CD4-positive, alpha-beta T cell treated with Interleukin-6 at 100 ng/mL for 8 hours (primary cell): ENCODE measurements at places on chromosomes 16 and 17.

GRCh38 chr16:69131839-69132423, 457 bp downstream of the CHTF8 start:
- peak; percentile 63 for DNase-seq

DNA sequence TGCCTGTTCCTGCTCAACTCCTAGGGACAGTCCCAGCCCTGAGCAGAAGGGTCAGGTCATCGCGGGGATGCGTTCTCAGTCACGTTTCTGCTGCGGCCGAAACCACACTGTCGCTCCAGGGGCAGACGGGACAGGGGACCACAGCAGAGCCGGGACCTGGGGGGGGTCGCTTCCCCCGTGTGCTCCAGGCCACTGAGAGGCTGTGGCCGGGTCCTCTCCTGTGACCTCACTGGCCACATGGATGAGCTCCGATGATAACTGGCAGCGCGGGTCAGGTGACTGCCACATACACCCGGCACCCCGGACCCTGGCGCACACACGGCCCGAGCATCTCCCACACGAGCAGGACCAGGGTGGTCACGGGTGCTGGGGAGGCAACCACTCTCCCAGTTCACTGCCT, 12.8 kb downstream of the GNPTG start:
- no peak for DNase-seq

DNA sequence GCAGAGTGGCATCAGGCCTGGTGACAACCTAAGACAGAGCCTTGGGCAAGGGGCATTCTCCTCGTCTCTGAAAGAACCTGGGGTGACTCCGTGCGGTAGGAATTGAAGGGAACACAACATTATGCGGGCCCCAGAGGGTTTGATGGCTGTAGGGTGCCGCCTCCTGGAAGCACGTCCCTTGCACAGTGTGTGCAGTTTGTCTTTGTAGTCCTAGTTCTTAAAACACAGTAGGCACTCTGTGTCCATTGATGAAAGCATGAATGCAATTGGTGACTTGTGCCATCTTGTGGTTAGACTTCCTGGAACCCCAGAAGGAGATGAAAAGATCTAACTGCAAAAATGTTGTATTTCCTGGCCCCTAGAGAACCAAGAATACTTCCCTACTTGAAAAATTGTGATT, 279.8 kb downstream of the UTP18 start:
- peak; percentile 34 for DNase-seq

- DNase-seq, result no peak
Observed at GRCh38 chr16:65120461-65120830, 1.4 kb downstream of the CDH11 start.

GRCh38 chr17:27354051-27354490, 60.2 kb downstream of the WSB1 start:
- no peak for DNase-seq

- peak; percentile 53 for DNase-seq
Observed at GRCh38 chr16:84617041-84617790, 662 bp downstream of the COTL1 start.

- no peak for DNase-seq
Observed at GRCh38 chr17:72730077-72730476, 362.4 kb downstream of the SLC39A11 start.

DNA sequence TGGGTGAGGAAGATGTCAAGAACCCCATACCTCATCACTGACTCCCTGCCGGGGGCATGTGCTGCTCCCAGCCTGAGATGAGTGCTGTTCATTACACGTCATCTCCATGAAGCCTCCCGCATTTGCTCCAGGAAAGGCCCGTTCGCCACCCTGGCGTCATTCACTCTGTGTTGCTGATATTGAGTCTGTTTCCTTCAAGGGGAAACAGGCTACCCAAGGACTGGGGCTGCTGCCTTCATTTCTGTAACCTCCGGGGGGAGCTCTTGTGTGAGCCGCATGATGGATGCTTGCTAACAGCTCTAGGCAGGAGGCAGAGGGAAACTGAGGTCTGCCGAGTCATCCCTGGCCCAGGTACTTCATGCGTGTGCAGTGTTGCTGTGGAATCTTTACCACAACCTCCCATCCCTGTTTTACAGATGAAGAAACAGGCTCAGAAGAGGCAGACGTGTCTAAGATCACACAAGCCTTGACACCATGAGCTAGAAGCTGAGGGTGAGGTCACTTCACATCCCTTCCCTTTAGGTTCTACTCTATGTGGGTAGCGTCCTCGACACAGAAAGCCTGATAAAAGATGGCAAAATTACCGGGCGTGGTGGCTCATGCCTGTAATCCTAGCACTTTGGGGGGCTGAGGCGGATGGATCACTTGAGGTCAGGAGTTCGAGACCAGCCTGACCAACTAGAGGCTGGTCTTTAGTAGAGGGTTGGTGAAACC, 3.5 kb upstream of the ARMC5 start:
- DNase-seq, result no peak

- no peak for DNase-seq
Observed at GRCh38 chr17:10217916-10218315, 19.5 kb upstream of the GAS7 start.

DNA sequence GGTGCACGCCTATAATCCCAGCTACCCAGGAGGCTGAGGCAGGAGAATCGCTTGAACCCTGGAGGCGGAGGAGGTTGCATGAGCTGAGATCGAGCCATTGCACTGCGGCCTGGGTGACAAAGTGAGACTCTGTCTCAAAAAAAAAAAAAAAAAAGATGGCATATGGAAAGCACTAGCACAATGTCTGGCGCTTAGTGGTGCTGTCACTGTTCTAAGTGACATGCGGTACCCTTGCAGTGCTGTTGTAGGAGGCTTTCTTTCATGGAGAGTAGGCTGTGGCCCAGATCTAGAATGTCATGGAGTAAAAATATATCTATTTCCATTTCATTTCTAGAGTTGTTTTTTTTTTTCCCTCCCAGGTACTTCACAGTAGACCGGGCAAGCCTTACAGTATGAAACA, 14.6 kb upstream of the METTL9 start:
- no peak for DNase-seq

DNA sequence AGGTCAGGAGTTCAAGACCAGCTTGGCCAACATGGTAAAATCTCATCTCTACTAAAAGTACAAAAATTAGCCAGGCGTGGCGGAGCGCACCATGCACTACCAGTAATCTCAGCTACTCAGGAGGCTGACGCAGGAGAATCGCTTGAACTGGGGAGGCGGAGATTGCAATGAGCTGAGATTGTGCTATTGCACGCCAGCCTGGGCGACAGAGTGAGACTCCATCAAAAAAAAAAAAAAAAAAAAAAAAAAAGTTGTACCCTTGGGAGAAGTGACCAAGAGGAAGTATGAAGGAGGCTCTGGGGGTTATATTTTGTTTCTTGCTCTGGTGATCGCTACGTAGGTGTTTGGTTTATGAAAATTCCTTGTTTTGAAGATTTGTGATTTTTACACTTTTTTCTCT, 66.3 kb downstream of the LITAF start:
- DNase-seq, result no peak

DNA sequence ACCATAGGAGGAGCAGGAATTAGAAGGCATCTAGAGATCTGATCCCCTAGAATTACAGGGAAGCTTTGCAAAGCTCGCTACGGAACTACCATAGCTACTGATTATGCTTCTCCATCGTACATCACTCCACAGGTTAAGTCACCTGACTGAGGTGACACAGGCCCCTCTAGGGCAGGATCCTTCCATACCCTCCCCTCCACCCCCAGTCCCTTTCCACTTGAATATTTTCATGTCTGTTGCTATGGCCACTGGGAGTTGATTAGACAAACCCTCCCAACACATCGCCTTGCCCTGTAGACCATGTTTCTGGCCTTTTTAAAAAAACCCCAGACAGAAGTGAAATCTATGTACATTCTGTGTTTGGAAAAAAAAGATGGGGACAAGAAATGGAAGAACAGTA, 287.1 kb downstream of the SOX9 start:
- DNase-seq, result no peak

DNA sequence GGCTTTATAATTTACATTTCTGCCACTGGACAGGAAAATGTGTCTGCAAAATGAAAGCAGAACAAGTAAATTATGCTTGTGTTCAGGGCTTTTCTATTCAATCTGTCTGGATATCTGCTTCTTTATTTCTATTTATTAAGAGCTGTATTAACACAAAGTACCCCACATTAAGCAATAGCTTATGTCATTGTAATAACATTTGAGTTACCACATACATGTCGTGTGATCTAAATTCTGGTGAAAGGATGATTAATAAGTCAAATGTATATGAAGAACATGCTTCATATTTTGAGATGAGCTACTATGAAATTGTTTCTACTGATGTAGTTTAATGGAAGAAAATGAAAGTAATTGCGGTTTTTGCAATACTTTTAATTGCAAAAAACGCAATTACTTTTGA, 238.2 kb downstream of the KCNJ2 start:
- no peak for DNase-seq

DNA sequence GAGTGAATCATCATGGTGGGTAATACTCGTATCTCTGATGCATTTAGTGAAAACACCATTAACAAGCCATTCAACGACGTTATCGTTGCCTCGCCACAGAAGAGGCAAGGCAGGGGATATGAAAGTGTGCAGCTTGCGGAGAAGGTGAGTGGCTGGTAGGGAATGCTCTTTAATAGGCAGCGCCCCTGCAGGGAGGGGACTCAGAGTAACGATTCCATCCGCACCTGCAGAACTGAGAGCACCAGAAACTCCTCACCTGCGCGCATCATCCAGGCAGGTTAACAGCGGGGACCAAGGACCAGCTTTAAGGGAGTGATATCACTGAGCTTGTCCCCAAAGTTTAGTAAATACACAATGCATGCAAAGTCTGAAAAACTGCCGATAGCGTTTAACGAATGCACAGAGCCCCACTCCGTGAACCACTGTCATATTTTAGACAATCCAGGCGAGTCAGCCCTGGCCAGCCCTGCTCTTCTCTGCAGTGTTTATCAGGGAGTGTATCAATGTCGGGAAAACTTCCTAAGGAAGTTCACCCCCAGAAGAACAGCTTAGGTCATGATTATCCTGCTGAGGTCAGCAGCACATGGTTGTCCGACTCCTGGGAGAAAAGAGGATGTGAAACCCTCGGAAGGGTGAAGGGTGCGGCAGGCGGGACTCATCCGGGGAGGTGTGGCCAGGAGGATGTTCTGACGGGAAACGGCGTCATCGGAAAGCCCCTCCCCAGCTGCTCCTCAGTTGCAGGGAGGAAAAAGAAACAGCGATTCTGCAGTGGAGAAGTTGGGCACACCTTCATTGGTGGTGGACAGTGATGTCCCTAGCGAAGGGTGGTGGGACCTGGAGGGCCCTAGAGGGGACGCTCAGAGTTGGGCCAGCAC, 68.5 kb upstream of the DNAH17 start:
- peak; percentile 60 for DNase-seq

DNA sequence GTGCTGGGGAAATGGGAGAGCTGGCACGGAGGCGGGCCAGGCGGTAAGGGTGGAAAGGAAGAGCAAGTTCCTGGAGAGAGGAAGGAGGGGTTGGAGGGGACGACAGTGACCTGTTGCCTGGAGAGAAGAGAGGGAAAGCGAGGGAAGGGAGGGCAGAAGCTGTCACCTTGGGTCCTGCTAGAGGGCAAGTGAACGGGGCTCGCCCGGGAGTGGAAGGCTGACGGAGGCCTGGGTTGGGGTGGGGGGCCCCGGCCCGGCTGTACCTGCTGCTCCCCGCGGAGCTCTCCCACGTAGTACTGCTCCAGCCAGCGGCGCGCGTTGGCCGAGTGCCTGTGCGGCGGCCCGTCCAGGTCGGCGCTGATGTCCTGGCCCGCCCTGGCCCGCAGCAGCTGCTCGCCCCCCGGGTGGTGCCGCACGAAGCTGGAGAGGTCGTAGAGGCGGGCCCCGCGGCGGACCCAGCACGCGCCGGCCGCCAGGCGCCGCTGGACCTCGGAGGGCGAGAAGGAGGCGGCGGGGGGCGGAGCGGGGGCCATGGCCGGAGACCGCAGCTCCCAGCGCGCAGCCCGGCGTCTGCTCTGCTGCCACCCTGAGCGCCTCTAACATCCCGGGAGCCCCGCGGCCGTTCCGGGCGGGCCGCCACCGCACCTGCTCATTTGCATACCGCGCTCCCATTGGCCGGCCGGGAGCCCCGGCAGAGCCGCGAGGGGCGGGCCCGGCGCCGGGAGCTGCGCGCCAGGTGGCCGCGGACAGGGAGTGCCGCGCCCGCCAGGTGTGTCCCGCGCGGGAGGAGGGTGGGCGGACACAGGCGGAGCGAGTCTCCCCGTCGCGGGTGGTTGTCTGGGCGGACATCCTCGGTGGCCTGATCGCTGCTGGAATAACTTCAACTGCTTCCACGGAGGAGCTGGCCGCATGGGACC, at the start of gene FA2H:
Gene FA2H, minus strand, starts transcription at position 598 of the 917 bp plus-strand sequence. Its CDS starts 65 bp downstream, at position 533.
- peak; percentile 42 for DNase-seq

- DNase-seq, result no peak
Observed at GRCh38 chr16:68644715-68645493, at the start of gene CDH3. CDH3 (plus strand) TSS chr16:68645310; CDS start chr16:68645380, 70 bp downstream.

GRCh38 chr16:54585094-54585997, 298.8 kb upstream of the IRX3 start:
- DNase-seq, result no peak

DNA sequence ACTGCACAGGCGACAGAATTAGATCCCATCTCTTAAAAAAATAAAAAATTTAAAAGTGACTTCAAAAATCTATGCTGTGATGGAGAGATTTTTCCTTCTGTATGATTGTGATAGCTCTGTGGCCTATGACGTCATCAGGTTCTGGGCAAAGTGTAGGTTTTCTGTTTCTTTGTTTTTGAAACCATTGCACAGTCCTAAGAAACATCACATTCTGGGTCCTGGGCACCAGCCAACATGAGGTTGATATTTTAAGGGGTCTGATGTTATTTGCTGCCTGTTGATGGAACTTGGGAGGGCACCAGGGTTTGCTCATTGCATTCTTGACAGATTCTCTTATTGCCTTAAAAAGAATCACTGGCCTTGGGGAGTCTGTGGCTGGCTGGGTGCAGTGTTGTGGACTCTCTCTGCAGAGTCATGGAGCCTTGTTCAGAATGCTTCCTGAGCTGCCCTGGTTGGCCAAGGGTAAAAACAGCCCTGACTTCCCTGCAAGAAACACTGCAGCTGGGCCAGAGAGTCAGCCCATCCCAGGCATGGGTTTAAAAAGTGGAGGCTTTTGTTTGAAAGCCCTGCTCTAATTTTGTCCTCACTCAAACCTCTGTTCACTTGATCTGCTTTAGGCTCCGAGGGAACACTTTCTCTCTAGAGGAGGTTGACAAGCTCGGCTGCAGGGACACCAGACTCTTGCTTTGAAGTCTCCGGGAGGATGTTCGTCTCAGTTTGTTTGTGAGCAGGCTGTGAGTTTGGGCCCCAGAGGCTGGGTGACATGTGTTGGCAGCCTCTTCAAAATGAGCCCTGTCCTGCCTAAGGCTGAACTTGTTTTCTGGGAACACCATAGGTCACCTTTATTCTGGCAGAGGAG, 10.5 kb upstream of the CYLD start:
- DNase-seq, result peak; percentile 46

- no peak for DNase-seq
Observed at GRCh38 chr17:56884483-56885311, 29.2 kb downstream of the TRIM25 start.
